ENCODE measurements at places on chromosomes 16 and 17.

- DNase-seq, result no peak
These were observed 37.0 kb downstream of the RNF135 start for GRCh38 chr17:31007695-31008373.

DNA sequence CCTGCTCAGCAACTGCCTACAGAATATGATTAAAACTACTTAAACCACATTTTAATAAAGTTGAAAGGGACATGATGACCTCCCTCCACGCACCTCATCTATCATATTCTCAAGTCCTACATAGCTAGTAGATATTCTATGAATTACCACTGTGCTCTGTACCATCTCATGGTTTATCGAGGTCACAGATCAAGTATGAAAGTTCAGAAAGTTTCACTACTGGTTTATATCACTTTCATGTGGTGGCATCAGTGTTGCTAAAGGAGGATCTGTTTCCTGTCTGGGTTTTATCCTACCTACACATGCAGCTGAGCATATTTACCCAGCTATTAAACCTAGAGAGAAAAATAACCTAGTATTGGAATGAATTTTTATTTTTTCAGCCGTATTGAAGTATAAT is 214.9 kb upstream of the MON1B start:
- no peak for DNase-seq

DNA sequence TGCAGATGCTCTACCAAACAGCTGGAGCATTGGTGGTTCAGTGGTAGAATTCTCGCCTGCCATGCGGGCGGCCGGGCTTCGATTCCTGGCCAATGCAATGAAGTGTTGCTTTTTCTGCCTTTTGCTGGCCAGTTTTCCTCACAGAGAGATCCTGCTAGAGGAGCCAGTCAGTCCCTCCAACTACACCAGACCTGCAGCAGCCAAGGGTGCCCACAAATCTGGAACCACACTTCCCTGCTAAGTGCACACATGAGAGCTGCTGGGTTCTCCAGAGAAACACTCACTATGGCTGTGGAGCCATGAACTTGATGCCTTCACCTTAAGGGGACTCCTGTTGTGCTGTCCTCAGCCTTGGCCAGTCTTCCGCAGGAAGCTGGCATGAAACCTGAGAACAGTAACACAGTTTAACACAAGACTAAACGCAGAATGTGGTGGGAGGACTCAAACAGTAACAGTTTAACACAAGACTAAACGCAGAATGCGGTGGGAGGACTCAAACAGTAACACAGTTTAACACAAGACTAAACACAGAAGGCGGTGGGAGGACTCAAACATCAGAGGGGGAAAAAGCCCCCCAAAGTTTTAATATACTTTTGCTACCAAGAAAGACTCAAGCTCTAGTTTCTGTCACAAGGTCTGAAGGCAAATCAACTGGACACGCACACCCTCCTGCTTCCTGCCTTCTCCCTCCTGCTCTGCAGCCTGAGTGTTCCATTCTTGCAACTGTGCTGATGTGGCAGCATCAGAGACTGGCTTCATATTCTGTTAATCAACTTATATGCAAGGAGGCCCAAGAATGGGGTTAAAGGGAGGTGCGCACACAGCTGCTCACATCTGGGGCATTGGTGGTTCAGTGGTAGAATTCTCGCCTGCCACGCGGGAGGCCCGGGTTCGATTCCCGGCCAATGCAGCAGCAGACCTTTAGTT is 12.0 kb downstream of the VAC14 start:
- DNase-seq, result no peak

DNA sequence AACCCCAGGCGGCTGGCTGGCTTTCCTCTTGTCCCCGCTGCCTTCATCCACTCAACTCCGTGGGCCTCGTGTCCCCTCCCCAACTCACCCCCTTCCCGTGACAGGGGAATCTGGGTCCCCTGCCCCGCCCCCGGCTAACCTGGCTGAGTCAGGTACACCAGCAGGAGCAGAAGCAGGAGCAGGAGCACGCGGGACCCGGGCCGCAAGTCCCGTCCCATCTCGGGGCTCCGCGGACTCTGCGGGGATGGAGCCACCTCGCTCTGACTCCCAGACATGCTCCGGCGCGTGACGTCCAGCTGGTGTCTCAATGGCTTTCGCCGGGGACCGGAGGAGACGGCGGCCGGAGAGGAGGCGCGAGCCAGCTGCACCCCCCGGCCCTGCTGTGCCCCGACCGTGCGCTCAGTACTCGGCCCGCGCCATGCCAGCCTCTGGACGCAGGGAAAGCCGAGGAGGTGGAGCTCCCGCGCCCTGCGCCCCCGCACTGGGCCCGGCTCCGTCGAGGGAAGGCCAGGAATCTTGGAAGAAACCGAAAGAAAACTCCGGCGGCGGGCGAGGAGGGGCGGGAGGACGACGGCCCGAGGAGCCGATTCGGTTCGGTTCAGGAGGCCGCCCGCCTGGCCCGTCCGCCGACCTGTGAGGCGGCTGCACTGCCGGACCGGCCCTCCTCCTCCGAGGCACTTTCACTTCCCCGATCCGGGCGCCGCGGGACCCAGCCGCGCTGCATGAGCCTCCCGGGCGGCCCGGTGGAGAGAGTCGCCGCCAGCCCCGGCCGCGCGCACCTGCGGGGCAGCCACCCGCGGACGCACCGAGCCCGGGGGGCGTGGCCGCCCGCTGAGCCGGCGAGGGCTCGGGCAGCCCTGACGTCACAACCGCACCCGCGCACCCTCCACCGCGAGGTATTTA is at the start of the genes CXCL16 and ZMYND15:
CXCL16 (minus strand) TSS at position 807 of the 903 bp plus-strand sequence; CDS start at position 218, 589 bp downstream.
ZMYND15 (plus strand) TSS at position 712 of the 903 bp plus-strand sequence. CDS start 716 bp downstream, outside the sequence.
- peak; percentile 78 for DNase-seq

GRCh38 chr17:74417178-74418045 is 14.5 kb upstream of the GPRC5C start:
- no peak for DNase-seq

- DNase-seq, result no peak
These were observed 53.3 kb upstream of the BCAR1 start for GRCh38 chr16:75304521-75305363.

DNA sequence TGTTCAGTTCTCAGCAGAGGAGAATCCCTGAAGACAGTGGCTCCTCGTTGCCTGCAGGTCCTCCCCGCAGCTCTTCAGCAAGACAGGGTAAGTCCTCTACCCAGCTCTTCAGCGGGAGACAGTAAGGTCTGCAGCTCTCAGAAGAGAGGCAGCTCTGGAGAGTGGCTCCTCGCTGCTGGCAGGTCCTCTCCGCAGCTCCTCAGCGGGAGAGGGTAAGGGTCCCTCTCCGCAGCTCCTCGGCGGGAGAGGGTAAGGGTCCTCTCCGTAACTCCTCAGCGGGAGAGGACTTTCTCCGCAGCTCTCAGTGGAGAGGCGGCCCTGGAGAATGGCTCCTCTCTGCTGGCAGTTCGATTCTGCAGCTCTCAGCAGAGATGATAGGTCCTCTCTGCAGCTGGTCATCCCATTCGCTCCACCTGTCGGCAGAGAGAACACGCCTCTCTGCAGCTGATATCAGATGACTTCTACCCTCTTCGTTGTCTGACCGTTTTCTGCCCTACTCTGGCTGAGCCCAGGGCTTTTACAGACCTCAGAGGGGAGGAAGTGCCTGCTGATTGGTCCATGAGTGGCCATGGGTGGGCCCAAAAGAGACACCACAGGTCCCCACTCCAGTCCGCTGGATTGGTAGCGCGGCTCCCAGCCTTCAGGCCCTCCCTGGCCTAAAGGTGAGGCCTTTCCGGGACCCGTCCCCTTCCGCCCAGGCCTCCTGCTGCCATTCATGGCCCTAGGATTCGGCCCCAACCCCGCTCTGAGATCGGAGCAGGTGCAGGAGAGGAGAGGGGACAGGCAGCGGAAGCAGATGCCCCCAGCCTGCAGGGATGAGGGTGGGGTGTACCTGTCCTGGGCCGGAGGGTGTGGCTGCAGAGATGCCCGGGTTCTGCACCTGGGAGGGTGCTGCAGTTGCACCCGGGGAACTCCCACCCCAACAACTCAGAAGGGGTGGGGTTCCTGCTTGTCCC is 11.9 kb upstream of the SHCBP1 start:
- DNase-seq, result peak; percentile 5

DNA sequence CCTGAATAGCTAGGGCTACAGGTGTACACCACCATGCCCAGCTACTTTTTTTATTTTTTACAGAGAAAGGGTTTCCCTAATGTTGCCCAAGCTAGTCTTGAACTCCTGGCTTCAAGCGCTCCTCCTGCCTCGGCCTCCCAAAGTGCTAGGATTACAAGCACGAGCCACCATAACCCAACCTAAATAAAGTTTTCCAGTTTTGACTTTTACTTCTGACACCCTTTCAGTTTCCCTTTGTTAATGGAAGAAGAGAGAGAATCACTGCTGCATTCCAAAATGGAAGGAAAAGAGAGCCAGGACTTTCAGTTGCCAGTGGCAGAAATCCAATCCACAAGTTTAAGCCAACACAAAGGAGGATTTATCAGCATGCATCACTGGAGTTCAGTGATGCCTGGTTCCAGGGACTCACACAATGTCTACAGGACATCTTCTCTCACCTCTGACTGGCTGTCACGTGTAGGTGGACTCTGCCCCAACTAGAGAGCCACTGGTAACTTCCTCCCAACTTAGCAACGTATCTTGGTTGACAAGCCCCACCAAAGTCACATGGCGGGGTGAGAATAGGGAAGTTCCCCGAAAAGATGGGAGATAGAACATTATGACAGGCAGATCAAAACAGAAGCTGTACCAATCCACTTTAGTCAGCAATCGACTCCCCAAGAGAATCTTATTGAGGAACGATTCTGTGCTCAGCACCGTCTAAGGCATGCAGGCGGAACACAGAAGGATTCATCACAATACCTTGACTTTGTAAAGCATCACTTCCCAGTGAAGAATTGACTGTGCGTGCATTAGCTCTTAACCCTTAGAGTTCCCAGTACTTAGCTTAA is 46.5 kb downstream of the GAS7 start:
- DNase-seq, result no peak

DNA sequence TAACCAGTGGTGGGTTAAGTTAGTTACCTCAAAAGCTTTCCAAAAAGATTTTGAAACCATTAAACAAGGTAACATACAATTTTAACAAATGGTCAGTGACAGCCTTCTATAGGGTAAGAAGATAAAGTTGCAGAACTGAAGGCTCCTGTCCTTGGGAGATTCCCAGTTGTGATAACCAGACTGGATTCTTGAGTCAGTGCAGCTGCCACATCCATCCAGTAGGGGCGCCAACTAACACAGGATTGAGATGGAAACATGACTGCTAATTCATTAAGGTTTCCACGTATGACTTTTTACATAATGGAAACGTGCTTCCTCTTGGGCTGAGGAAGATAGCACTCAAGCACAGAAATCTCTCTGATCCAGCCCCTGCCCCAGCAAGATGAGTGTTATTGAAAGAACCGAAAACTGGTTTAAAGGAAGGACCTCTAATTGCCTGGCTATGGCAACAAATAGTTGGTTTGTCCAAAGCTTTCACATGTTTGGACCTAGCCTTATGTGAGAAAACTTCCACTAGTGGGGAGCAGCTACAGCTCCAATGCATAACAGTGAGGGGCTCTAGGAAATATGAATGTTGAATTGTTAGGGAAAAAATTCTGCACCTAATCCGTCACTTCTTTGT is 269.8 kb upstream of the MYOCD start:
- no peak for DNase-seq

All from H1 (cell line).